CD4-positive, alpha-beta T cell treated with Interleukin-4 for 4 hours (primary cell): ENCODE measurements at places on chromosomes 13 and 19.

DNA sequence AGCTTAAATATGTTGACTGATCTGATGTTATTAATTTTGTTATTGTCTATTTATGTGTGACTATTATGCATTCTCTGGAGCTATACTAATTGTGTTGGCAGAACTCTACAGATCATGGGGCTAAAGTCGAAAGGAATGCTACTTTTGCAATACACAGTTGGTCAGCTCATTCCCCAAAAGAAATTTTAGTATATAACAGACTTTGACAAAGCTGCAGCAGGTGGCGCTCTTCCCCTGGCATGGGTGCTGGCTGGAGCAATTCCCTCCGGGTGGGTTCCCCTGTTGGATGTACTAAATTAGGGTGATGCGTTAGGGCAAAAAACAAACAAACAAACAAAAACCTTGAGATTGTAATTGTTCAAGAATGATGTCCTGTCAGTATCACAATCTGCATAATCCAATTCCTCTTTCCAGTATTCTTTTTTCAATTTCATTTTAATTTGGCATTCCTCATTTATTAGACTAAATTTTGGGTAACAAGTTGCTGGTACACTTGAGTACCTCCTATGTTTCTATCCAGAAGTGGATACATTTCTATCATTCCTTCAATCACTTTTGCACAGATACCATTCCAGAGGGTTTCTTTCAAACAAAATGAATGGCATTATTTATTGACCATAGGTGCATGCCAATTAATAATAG, 322.8 kb upstream of the EDNRB start:
- DNase-seq = peak; percentile 0

DNA sequence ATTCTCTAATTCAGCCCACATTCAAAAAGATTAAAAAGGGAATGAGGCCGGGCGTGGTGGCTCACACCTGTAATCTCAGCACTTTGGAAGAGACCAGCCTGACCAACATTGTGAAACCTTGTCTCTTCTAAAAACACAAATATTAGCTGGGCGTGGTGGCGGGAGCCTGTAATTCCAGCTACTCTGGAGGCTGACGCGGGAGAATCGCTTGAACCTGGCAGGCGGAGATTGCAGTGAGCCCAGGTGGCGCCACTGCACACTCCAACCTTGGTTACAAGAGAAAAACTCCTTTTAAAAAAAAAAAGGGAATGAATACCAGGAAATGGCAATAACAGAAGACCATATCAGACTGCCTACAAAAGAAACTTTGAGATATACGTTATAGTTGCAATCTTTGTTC, 1244.5 kb downstream of the PCDH9 start:
- DNase-seq = no peak

GRCh38 chr19:6064336-6065073, 45.8 kb downstream of the RFX2 start:
- no peak for DNase-seq

- DNase-seq = no peak
These were observed 146.2 kb upstream of the FNDC3A start for GRCh38 chr13:48829536-48829935.
